Epithelial cell of umbilical artery (primary cell): ENCODE measurements at places on chromosomes 7 and 10. TPM values are rescaled to one million over a fixed set of nuclear protein-coding genes. Genes with fewer than 3 reads are reported as not detected.

Gene NXPH1
- not detected in 2 replicates for total RNA-seq

Gene SPRN
- total RNA-seq, result under 0.01 TPM in 1 of 2 replicates, not detected in the other

Gene NYAP1
- 0.65 and 2.6 TPM in 2 replicates for total RNA-seq

Gene UCMA
- not detected in 2 replicates for total RNA-seq

Gene SEMA3E
- total RNA-seq, result not detected in 2 replicates

Gene GJD4
- not detected in 2 replicates for total RNA-seq

Gene YAE1
- 41.9 and 48.5 TPM in 2 replicates for total RNA-seq

Gene HPSE2
- not detected in 2 replicates for total RNA-seq

Gene NODAL
- total RNA-seq, result not detected in 2 replicates

Gene CYTH3
- 6.8 and 7.1 TPM in 2 replicates for total RNA-seq

Gene COL13A1
- 15.6 and 37.2 TPM in 2 replicates for total RNA-seq

Gene MEST
- 59.8 and 81.6 TPM in 2 replicates for total RNA-seq

Gene PNLIPRP1
- not detected in 2 replicates for total RNA-seq

Gene PLCE1
- under 0.01 TPM in 2 replicates for total RNA-seq

Gene FAM25G
- total RNA-seq, result not detected in 2 replicates
